ENCODE measurements at places on chromosomes 5 and 9.

- no peak for DNase-seq
Measured at GRCh38 chr5:4083591-4084337, 488.1 kb downstream of the IRX1 start.

- no peak for DNase-seq
Measured at GRCh38 chr9:70159630-70160029, 99.1 kb upstream of the SMC5 start.

DNA sequence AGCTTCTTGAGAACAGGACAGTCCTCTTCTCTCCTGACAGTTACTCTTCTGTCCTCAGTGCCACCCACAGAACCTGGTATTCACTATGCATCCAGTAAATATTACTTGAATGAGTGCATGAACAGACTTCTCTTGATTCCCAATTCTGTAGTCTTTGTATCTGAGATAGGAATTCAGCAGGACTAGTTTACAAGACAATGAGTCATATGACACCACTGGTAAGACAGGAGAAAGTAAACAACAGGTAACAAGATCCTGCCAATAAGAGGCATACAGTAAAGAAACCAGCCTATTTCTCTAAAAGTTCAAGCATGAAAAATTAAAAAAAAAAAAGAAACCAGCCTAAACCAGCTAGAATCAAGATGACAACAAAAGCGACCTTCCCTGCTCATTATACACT is 6.2 kb downstream of the ZNF883 start:
- DNase-seq, result no peak

DNA sequence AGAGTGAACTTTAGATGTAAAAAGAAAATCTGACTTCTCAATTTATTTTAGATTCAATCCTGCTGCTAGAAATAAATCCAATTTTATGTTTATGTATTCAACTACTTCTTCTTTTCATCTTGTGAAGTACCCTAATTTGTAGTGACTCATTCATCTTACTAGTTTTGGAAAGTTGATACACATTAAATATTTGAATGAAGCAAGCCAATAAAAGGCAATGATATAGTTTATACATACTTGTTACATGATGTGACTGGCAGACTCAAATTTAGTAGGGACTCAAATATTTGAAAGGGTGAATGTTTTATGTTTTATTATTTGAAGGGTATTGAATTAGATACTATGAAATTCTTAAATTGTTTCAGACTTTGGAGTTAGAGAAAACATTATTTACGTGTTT is 34.7 kb downstream of the CSNK1G3 start:
- DNase-seq, result no peak

DNA sequence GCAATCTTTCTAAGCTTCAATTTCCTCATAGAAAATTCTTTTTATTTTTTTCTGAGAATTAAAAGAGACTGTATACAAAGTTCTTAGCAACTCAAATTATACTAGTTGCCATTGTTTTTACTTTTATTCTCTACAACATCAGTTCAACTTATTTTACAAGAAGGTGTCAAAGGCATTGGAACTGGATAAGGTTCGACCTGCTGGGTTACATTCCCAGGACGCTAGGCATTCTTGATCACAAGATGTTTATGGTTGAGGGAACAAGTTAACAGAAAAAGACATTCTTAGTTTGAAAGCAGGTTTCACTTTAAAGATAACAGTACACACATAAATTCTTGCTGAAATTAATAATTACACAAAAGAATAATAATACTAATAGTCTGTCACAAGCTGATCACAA is 163.5 kb upstream of the SNX2 start:
- DNase-seq, result no peak

GRCh38 chr5:33046091-33046490 is 335.0 kb downstream of the NPR3 start:
- no peak for DNase-seq

DNA sequence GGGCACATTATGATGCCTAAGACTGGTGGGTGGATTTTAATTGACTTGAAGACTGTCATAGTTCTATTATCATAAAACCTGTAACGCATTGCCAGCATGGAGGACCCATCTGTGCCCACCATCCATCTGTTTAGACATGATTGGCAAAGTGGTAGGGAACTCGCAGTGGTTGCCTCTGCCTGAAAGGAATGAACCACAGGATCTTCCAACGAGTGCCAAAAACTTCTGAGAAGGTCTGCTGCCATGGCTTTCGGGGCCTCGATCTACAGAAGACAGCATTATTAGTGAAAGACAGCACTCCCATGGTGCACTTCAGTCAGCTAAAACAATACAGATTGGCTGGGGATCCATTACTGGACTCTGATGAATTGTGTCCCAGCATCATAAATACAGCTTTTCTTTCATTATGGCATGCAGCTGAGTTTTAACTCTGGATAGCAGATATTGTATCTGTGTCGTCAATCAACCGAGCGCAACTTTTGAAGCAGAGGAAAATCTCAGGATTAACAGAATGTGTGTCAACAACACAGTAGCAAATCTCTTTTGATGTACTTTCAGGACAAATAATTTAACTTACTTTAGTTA is 74.3 kb downstream of the ZDHHC21 start:
- no peak for DNase-seq

DNA sequence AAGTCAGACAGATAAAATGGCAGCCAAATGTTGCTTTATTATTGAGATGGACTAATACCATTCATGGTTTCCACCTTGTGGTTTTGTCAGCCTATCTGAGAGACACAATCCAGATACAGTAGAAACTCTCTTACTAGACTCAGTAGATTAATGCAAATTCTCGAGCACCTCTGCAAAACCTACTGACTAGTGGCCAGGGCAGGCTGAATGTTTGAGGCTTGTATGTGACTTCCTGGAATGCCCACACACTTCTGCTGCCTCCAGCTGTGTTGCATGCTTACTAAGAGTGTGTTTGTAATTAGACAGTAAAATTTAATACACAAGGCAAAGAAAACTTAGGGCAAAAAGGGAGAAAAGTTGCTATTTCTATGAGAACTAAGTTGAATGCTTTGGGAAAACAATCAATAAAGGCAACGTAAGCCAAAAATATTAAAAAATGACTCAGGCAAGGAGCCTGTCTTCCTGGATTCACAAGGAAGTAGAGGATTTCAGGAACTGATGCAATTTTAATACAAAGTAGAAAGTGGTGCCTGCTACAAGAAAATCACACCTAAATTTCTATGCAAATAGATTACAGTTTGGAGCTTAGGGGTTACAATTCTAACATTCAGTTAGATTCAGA is 30.2 kb upstream of the CCNG1 start:
- no peak for DNase-seq

GRCh38 chr5:41346609-41347008 is 133.3 kb upstream of the C6 start:
- no peak for DNase-seq

DNA sequence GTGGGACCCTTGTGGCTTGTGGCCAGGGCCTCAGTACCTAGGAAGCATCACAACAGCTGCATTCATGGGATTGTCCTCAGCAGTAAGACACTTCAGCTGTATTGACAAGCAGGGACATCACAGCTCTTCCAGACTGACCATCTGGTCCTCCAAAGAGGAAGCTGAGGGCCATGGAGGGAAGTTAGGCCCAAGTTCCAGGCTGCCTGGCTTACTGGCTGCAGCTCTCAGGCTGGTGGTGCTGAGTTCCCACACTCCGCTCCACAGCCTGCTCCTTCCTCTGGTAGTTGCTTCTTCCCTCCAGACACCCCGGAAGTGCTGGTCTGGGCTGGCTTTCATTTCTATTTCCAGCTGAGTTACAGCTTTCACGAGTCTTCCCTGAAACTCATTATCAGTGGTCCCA is 5.7 kb upstream of the STING1 start:
- no peak for DNase-seq

GRCh38 chr9:757246-757881 is 84.1 kb upstream of the DMRT1 start:
- no peak for DNase-seq

DNA sequence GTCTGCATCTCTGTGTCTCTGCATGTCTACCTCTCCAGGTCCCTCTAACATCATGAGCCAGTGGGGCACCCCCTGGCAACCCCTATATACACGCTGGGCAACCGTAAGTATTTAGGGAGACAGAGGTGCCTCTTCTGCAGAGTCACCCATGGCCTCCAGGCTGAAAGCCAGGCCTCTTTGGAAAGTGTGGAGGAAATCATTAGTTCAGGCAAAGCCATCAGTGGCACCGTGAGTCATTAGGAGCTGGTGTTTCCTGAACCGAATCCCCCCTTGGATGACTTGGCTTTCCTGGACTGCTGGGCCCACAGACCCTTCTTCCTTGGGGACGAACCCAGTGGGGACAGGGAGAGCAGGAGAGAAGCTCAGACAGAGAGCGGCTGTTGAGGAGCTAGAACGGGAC is 174.8 kb downstream of the OLFM1 start:
- no peak for DNase-seq

GRCh38 chr9:83962165-83962564 is 17.9 kb downstream of the HNRNPK start:
- DNase-seq, result no peak

DNA sequence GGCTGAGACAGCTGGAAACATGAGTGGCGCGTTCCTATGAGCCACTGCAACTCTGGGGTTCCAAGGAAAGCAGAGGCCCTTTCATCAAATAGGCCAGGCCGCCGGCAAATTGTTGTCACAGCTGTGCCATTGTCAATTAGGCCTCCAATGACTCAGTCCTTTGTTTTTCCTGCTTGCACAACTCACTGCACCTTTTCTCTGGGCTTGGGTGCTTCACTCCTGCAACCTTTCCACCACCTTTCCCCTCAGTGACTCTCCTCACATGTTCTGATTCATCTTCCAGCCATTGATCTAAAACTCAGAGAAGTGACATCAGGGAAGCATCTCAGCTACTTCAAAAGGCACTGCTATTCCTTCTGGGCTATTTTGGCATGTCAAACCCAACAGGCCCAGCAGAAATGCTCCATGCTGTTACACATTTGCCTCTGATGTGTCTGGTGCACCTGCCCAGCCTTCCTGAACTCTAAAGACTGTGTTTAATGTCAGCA is 653.7 kb downstream of the NR2F1-AS1 start:
- no peak for DNase-seq

GRCh38 chr5:36438765-36439561 is 137.3 kb upstream of the RANBP3L start:
- DNase-seq, result no peak

GRCh38 chr5:140293849-140294100 is 9.1 kb downstream of the PFDN1 start:
- no peak for DNase-seq

DNA sequence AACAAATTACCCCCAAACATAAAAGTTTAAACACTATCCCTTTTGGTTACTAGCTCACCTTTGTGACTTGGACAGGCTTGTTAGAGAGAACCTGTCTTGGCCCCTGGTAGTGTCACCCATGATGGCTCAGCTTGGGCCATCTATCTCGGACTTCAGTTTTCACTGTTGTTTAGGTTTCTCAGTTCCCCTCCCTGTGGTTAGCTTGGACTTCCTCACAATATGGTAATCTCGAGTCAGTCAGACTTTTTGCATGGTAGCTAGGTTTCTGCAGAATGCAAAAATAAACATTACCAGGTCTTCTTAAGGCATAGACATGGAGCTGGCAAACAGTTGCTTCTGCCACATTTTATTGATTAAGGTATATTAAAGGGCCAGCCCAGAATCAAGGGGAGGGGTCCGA is 324.3 kb upstream of the RORB start:
- DNase-seq, result no peak

DNA sequence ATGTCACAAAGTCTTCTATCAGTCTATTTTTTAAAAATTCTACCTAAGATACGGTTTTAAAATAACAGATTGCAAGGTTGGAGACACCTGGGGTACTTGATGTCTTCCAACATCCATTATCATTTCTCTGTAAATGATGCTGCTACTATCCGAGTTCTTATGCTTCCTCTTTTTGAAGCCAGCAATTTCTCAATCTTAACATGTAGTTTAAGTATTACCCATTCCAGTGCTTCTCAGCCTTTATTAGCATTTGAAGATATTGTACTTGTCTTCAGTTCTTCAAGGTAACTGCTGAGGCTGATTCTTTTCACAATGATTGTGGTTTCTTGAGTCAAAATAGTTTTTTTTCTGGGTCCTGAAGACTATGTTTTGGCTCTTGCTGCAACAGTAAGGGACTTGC is 96.4 kb upstream of the SELENOP start:
- no peak for DNase-seq

GRCh38 chr9:112753725-112754124 is 3.2 kb downstream of the SNX30 start:
- no peak for DNase-seq

DNA sequence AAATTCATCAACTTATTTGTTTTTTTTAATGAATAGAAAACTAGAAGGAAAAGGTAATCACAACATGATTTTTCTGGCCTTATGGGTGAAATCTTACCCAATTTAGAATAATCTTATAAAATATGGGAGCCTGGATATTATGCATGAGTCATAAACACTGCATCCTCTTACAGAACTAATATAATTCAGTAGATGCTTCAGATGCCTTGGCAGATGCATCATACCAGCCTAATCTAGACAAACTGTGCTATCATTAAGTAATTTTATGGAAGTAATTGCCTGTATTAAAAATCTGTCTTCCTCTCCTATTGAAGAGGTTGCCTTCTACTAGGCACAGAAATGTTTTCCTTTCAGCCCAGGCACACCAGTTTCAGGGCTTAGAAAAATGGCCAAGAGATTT is 2384.6 kb upstream of the WWC1 start:
- DNase-seq, result no peak

- no peak for DNase-seq
Measured at GRCh38 chr9:124376329-124376728, 38.9 kb downstream of the PSMB7 start.

DNA sequence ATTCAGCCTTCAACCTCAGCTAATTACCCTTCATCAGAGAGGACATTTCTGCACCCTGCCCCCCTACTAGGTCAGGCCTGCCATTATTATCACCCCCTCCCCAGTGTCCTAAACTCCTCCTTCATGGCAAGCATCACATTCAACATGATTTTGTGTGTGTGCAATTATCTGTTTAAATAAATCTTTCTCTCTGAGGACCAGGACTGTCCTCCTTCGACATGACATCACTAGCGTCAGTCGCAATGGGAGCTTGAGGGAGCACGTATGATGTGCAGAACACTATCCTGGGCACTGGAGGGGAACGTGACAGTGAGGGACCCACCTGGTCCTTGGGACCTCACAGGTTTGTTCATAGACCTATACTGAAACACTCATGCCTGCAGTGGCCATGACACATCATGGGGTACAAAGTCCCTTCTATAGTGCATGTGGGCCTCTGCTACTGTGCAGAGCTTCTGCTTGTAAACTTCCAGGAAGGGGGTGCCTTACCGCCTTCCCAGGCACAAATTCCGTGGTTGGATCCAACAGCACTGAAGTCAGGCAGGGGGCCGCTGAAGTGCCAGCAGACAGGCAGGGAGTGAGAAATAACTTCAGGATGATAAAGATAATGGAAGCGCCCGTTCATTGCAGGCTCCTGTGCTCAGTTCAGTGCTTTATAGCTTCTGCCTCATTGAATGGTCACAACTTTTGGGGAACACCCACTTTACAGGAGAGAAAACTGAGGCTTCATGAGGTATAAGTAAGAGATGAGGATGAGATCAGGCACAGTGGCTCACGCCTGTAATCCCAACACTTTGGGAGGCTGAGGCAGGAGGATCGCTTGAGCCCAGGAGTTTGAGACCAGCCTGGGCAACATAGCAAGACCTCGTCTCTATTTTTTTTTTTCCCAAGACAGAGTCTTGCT is 36.0 kb upstream of the STXBP1 start:
- DNase-seq, result no peak

Measured in NCI-H1436 treated with DMSO at 0.1 percent for 48 hours (cell line).